Naive thymus-derived CD8-positive, alpha-beta T cell (primary cell): ENCODE measurements at places on chromosomes 2 and 18.

DNA sequence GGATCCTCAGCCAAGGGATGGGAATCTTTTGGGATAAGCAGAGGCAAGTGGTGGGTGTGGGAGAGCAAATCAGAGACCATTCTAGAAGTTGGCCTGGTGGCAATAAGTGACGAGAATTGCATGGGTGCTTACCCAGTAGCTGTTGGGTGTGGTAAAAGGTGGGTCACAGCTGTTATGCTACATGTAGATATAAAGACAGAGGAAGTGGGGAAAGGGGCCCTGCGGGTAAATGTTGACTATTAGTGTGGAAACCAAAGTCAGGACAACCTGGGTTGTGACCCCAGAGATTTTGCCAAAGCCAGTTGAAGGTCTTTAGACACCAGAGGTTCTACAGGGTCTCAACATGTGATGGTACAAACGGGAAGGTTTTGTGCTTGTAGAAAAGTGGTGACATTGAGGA, 443.6 kb upstream of the HNRNPA3 start:
- no peak for DNase-seq
- peaks cover 9% of the 10 kb centered on the region for H3K27me3 ChIP-seq
- H3K4me1 ChIP-seq = peaks cover 10% of the 10 kb centered on the region
- H3K36me3 ChIP-seq = no peaks in the 10 kb centered on the region
- H3K4me3 ChIP-seq = no peak overlapping the region
- no peak overlapping the region for H3K27ac ChIP-seq

DNA sequence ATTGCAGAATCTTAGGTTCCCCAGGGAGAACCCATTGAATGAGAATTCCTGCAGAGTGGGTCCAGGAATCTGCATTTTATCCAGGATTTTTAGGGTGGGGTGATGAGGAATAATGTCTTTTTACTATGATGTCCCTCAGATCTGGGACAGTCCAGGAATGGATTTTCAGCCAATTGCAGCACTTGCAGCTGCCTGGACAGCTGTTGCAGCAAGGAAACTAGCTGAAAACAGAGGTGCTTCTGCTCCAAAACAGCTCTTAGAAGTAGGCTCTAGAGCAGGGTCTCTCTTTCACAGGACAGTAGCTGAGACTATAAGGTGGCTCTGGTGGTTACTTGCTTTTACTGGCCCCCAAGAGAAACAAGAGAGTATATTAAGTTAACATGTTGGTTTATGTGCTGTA, 9.1 kb downstream of the GLI2 start:
- no peak for DNase-seq
- H3K4me3 ChIP-seq = no peak overlapping the region
- H3K36me3 ChIP-seq = no peaks in the 10 kb centered on the region
- H3K4me1 ChIP-seq = no peaks in the 10 kb centered on the region

- no peak for DNase-seq
- H3K27ac ChIP-seq = no peak overlapping the region
- no peaks in the 10 kb centered on the region for H3K36me3 ChIP-seq
Observed at GRCh38 chr18:45678441-45678840, 45.5 kb upstream of the SLC14A1 start.

- no peaks in the 10 kb centered on the region for H3K27me3 ChIP-seq
- peaks cover 4% of the 10 kb centered on the region for H3K36me3 ChIP-seq
- no peak overlapping the region for H3K27ac ChIP-seq
- H3K4me1 ChIP-seq = no peaks in the 10 kb centered on the region
- no peak overlapping the region for H3K4me3 ChIP-seq
Observed at GRCh38 chr18:57854726-57855125, 51.6 kb upstream of the ATP8B1 start.

GRCh38 chr2:158458617-158458920, 1.8 kb downstream of the PKP4 start:
- DNase-seq = no peak
- peaks cover 11% of the 10 kb centered on the region for H3K4me1 ChIP-seq
- no peaks in the 10 kb centered on the region for H3K27me3 ChIP-seq
- peak overlapping the region; percentile 91 for H3K4me3 ChIP-seq
- H3K36me3 ChIP-seq = no peaks in the 10 kb centered on the region

- H3K4me1 ChIP-seq = no peaks in the 10 kb centered on the region
- H3K36me3 ChIP-seq = no peaks in the 10 kb centered on the region
- H3K4me3 ChIP-seq = no peak overlapping the region
- no peak overlapping the region for H3K27ac ChIP-seq
- no peaks in the 10 kb centered on the region for H3K27me3 ChIP-seq
Observed at GRCh38 chr2:192480984-192481383, 286.3 kb upstream of the TMEFF2 start.

DNA sequence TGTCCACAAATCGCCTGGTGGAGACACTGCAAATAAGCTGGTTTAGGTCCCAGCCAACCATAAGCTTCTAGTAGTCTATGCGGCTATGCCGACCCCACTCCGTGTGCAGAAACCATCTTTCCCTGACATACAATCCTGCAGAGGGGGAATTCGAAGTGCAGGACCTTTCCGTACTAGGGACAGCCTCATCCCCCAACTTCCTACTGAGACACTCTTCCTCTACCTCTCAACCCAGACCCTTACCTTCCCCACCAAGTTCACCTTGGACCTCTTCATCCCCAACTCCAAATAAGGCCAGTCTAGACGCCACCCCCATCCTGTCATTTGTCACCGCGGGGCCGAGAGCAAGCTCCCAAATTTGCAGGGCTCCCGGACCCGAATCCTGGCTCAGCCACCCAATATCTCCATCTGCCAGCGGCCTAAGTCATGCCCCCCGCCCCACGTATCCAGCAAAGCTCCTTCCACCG, 496 bp downstream of the SUCLG1 start:
- H3K4me1 ChIP-seq = peaks cover 28% of the 10 kb centered on the region
- peaks cover 10% of the 10 kb centered on the region for H3K36me3 ChIP-seq

GRCh38 chr2:96760986-96761832, 507 bp downstream of the CNNM4 start:
- H3K36me3 ChIP-seq = no peaks in the 10 kb centered on the region
- peak overlapping the region; percentile 88 for H3K4me3 ChIP-seq
- peak; percentile 87 for DNase-seq
- H3K27me3 ChIP-seq = no peaks in the 10 kb centered on the region

DNA sequence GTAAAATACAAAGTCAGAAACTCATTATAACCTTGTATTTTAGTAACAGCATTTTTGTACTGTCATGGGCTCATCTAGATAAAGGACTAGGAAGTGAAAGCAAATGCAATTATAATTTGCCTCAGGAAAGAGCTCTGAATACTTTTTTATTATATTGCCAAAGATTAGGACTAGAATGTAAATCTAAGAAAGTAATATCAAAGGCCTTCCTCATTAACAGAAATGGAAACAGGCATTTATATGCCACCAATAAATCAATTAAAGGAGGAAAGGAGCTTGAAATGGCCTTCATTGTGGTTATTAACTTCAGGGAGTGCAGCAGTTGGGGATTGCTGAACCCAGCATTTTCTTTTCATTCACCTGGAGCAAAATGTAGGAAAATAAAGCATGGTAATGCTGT, 39.6 kb downstream of the DTNA start:
- no peaks in the 10 kb centered on the region for H3K4me1 ChIP-seq
- no peak overlapping the region for H3K27ac ChIP-seq
- H3K4me3 ChIP-seq = no peak overlapping the region
- peaks cover 14% of the 10 kb centered on the region for H3K27me3 ChIP-seq

DNA sequence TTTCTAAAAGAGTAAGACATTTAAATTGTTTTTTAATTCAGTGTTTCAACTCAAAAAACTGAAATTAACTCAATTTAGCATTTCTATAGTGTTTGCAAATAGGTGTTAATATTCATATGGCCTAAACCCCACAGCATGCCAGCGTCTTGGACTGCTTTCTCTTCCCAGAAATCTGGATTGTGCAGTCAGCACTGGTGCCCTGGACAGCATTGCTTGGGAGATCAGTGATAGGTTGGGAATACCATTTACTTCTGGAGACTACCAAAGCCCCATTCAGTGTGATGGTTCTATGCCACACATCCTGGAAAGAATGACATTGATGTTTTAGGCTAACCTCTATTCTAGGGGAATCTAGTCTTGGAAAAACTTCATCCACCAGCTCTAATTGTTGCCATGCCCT, 455.0 kb upstream of the KLHL29 start:
- no peaks in the 10 kb centered on the region for H3K36me3 ChIP-seq
- DNase-seq = no peak
- H3K27ac ChIP-seq = peak overlapping the region; percentile 11
- H3K4me3 ChIP-seq = no peak overlapping the region
- peaks cover 24% of the 10 kb centered on the region for H3K27me3 ChIP-seq

GRCh38 chr2:111219734-111220505, 99.2 kb downstream of the BCL2L11 start:
- no peak overlapping the region for H3K27ac ChIP-seq
- H3K27me3 ChIP-seq = peaks cover 16% of the 10 kb centered on the region
- no peak overlapping the region for H3K4me3 ChIP-seq
- H3K36me3 ChIP-seq = peaks cover 3% of the 10 kb centered on the region

DNA sequence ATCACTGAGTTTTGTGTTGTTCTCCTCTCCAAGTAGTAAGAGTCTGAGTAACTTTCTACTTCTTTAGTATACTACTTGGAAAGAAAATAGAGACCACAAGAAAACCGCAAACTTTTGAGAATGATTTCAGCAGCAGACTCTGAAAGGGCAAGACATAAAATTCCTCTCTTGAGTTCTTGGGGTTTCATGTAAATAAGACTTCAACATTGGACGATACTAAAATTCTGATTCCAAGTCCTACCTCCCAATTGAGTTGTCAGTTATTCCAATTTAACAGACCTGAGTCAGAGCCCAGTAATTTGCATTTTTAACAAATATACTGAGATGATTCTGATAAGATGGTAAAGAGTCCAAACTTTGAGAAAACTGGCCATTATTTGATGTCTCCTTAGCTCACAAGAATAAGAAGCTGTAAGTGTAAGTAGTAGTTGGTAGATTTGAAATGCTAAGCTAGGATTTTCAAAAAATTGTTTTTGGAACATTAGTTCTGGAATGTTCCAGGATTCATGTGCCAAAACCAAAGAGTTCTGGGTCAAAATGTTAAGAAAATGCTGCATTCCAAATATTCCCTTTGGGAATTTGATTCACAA, 261.6 kb upstream of the SPOPL start:
- no peaks in the 10 kb centered on the region for H3K36me3 ChIP-seq
- H3K27me3 ChIP-seq = peaks cover 1% of the 10 kb centered on the region
- no peak for DNase-seq
- peaks cover 2% of the 10 kb centered on the region for H3K4me1 ChIP-seq
- no peak overlapping the region for H3K27ac ChIP-seq
- H3K4me3 ChIP-seq = no peak overlapping the region

- H3K27ac ChIP-seq = no peak overlapping the region
- H3K4me3 ChIP-seq = no peak overlapping the region
- peaks cover 14% of the 10 kb centered on the region for H3K27me3 ChIP-seq
- no peaks in the 10 kb centered on the region for H3K36me3 ChIP-seq
- H3K4me1 ChIP-seq = no peaks in the 10 kb centered on the region
Observed at GRCh38 chr2:206481056-206481455, 37.7 kb downstream of the ADAM23 start.

GRCh38 chr2:239870863-239871262, 154.3 kb downstream of the NDUFA10 start:
- no peaks in the 10 kb centered on the region for H3K27me3 ChIP-seq
- H3K4me1 ChIP-seq = no peaks in the 10 kb centered on the region

DNA sequence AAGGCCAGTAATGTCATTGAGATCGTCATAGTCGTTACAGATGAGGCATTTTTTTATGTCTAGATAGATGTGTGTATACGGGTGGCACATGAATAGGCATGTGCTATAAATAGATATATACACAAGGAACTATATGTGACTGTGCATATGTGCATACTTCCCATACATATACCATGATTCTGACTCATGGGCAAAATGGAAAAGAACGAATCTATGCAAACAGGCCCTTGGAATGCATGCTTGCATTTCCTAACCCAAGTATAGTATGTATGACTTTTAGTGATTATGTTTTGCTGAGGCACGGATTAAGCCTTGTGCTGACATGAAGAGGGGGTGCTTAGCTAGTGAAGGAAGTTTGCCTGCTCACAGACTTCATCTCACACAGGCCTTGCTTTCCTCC, 111.7 kb downstream of the BCL11A start:
- DNase-seq = no peak
- H3K27me3 ChIP-seq = peaks cover 8% of the 10 kb centered on the region
- H3K36me3 ChIP-seq = no peaks in the 10 kb centered on the region
- no peaks in the 10 kb centered on the region for H3K4me1 ChIP-seq

DNA sequence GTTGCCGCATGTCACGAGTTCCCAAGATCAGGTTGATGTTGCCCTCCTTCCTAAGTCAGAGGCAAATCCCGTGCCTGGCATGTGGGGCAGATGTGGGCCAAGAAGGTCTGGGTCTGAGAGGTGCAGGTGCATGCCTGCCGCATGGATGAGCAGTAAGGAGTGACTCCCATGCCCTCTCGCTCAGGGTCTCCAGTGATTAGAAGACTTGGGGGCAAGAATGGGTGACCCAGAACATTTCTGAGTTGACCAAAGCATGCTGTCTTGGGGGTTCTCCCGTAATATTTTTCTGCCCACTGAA, 120.6 kb upstream of the HDAC4 start:
- H3K36me3 ChIP-seq = no peaks in the 10 kb centered on the region
- H3K27me3 ChIP-seq = no peaks in the 10 kb centered on the region
- no peak for DNase-seq

DNA sequence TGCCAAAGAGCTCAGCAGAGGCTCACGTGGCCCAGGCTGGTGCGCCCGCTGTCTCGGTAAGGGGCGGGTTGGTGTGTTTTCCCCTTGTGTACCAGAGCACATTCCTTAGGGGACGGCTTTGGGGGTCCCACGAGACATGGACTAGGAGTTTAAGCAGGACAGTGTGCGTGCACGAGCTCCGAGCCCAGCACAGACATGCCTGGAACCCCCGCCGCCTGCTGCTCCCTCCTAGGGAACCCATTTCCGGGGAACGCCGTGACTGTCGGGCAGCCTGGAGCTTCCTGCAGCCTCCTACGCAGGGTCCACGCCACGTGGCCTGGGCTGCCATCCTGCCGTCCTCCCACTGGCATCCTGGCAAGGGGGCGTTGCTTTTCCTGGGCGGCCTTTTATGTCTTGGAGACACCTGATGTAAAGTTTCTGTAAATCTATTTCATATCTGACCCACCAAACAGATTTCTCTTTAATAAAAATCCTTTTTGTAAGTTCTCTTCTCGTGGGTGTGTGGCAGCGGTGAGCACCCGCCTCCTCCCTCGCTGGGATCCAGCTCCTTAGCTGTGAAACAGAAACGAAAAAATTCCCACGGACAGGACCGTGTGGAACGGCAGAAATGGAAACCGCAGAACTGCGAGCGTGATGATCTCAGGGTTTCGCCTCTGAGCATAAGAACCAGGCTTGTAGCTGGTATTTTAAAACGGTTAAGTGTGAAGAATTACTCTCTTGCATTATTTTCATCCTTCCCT, 43.5 kb upstream of the KCNG2 start:
- H3K27ac ChIP-seq = no peak overlapping the region
- peaks cover 10% of the 10 kb centered on the region for H3K4me1 ChIP-seq
- no peak for DNase-seq
